Right forelimb (tissue), 1 donor: ENCODE measurements at places on chromosomes 6 and 20.

DNA sequence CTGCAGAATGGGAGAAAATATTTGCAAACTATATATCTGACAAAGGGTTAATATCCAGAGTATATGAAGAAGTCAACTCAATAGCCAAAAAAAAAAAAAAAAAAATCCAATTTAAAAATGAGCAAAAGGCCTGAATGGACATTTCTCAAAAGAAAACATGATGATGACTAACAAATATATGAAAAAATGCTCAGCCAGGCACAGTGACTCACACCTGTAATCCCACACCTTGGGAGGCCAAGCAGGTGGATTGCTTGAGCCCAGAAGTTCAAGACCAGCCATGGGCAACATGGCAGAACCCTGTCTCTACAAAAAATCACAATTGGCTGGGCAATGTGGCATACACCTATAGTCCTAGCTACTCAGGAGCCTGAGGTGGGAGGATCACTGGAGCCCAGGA, 2.1 kb upstream of the ECHDC1 start:
- DNase-seq, result no peak

DNA sequence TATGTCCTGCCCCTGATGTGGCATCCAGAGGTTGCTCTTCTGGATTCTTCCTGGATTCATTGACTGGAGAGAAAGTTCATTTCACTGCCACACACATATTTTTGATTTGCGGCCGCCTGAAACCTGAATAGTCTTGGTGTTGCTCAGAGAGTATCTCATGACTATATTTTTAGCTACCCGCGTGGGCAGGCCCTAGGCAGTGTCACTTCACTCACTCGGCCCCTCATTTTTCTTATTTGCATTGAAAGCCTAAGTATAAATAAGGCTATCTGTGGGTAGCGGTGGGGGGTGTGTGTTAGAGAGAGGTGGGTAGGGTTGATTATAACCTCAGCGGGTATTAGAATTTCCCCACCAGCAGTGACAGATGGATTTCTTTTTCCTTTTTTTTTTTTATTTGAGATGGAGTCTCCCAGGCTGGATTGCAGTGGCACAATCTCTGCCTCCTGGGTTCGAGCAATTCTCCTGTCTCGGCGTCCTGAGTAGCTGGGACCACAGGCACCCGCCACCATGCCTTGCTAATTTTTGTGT, 113.5 kb downstream of the JARID2 start:
- no peak for DNase-seq

DNA sequence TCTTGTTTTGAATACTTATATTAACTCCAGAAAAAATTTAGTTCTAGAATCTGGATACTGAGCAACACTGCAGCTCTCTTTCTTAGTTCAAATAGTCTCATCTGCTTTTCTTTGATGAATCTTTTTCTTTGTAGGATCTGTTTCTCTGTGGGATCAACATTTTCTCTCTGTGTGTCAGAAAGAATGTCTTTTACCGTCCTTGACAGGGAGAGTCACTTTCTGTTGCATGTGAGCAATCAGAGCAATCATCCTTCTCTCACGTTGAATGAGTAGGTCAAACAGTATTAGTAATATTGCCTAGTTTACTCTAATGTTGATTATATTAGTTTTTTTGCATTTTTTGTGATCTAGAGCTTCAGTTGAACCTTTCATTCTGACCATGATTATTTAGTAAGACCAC, 130.9 kb downstream of the TRMT11 start:
- no peak for DNase-seq

DNA sequence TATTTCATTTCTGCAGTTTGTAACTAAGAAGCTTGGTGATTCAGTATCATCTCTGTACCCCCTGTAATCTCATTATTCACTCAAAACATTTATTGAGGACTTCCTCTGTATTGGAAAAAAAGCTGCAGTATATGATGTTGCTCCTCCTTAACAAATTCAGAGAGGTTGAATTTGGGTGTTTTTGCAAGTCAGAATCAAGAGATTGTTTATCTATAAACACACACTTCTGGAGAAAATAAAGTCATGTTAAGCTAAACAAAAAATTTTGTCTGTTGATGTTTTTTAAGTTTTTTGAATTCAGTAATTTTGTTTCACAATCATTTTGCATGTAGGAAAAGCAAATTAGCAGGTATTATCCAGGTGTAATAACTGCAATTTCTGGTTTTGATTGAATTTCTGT, 11.4 kb upstream of the RHAG start:
- no peak for DNase-seq

DNA sequence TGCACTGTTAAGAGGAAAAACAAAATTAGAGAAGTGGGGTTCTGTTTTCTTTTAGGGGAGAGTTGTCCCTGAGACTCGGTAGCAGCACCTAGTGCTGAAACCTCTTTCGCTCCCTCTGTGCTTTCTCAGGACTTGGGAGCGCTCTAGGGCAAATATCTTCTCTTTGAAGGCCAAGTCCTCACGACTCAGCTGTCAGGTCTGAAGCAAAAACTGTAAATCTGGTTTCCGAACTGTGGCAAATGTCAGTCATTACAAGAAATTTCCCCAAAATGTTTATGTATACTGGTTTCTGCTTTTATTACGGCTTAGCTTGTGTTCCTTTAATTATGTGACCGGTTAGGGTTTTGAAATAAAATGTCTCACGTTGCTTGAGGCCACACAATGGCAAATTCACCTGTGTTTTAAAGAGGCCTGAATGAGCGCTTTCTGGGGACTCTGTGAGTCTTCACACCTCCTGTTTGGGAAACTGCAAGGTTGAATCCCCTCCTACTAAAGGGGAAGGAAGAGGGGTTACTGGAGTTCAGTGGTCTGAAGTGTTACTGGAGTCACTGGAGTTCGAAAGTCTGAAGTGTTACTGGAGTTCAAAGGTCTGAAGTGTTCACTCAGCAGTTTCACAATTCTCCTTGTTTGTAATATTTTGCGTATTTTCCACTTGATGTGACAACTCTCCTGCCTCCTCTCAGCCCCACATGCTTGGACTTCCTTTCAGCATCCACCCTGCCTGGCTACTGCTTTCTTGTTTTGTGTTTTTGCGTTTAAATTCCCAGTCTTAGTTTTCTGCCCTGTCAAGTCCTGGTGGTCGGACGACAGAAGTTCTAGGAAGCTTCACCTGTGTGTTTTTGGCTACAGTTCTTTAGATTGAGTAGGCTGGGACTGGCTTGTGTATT, 1.6 kb downstream of the SMPDL3A start:
- no peak for DNase-seq

GRCh38 chr6:154474648-154475428, 35.6 kb downstream of the CNKSR3 start:
- no peak for DNase-seq

- no peak for DNase-seq
These were observed 99.2 kb downstream of the VEGFA start for GRCh38 chr6:43869079-43869710.

DNA sequence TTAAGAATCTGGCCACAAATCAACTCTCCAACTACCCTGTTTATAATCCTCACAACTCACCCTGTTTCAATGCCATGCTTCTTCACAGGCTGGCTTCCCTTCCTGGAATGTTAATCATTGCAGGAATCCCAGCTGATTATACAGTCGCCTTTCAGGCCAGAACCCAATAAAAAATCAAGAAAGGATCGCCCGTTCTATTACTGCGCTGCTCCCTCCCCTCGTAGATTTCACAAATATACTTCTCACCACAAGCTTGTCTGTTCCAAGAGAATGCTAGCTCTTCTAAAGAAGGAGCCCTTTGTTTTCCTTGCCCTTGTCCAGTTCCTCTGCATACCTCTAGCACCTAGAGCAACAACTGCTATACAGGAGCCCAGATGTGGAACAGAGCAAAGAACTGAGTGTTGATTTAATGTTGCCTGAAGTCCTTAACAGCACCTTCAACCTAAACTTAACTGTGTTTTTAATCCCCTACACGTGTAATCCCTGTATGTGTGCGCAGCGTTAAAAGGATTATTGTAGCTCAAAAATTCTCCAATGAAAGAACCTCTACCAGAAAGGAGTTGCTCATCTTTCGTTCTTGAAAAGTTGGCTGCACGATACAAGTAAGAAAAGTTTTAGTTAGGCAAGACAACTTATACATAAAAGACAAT, 988 bp downstream of the ECHDC1 start:
- DNase-seq, result peak; percentile 49

- DNase-seq, result no peak
These were observed 1.6 kb upstream of the ZFP64 start for GRCh38 chr20:52193133-52193532.

GRCh38 chr20:22825546-22825945, 209.6 kb upstream of the SSTR4 start:
- DNase-seq, result peak; percentile 17

DNA sequence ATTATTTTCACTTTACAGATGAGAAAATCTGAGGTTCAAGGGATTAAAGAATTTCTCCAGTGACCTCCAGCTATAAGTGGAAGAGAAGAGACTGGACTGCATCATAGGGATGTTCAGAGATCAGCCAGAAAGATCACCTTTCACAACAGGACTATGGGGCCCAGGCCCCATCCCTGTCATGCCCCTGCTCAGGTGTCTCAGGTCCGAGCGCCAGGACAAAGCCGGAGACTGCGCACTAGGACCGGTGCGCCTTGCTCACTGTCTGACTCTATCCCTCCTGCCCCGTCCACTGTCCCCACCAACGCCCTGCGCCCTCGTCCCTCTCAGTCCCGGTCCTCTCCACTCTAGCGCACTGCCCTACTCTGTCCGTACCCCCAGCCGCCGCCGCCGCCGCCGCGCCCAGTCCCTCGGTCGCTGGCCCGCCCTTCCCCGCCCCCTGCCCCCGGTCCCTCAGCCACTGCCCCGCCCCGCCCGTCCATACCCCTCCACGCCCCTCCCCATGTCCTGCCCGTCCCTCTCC, 521 bp upstream of the RAD21L1 start:
- DNase-seq, result no peak

- DNase-seq, result no peak
These were observed 71.3 kb downstream of the HACE1 start for GRCh38 chr6:104788400-104788799.

- DNase-seq, result no peak
These were observed 183.3 kb downstream of the FOXC1 start for GRCh38 chr6:1792989-1793388.

DNA sequence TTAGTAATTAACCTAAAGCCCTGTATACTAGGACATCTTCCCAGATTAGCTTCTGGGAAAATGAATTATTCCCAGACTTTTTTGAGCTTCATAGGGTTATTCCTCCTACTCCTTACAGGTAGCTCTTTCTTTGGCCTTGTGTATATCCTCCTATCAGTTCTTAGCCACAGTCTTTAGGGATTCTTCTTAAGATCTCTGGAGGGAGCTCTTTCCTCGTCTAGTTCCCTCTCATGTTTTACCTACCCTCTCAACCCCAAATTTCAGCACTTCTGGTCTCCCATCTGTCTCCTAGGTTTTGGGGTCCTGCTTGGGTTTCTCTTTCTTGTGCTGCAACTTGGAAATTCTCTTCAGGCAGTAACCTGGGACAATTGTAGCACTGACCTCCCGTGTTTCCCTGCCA, 46.4 kb upstream of the SLC35B3 start:
- no peak for DNase-seq

DNA sequence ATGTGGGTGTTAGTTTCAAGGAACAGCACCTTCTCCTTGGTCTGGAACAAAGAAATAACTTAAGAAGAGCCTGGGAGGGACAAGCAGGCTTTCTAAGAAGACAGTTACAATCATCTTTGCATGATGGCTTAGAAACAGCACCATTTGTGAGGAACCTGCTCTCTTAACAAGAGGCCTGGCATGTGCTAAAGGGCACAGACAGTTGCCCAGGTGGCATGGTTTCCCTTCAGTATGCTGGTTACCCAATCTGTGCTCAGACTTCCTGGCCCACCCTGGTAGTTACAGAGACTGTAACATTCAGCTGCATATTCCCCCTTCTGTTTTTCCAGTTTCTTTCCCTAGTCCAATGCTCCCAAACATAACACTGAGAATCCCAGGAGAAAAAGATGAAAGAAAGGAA, 84.0 kb downstream of the CHD6 start:
- no peak for DNase-seq

DNA sequence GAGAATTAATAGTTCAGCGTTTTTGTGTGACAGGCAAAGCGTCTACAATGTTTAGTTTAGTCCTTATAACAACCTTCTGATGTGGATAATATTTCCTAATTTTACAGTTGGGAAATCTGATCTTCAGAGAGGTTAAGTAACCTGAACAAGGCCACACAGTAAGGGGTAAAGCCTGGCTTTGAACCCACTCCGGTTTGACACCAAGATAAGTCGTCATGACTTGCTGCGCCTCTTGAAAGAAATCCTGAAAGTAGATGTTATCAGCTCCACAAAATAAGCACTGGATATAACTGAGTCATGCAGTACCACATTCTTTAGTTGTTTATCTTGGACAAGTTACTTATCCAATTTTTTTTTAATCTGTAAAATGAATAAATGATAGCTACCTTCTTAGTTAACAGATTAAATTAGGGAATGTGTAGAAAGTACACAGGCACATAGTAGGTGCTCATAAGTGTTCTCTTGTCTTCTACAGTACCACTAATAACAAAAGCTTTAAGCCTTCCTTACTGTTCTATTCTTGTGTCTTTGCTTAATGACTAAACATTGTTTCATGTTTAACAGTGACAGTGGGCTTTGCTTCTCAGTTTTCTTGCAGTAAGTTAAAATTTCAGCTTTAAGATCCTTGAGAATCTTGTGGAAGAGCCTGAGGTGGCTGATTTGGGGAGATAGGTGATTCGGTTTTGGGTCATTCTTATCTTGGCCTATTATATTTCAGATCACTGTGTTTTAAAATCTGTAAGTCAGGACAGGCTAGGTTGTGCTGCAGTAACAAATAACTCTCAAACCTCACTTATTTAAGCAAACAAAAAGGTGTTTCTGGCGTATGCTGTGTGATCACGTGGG, 2.1 kb downstream of the HIVEP1 start:
- no peak for DNase-seq

- DNase-seq, result no peak
These were observed 9.8 kb upstream of the POM121L2 start for GRCh38 chr6:27321901-27322300.

- no peak for DNase-seq
These were observed 78.5 kb upstream of the FRMD1 start for GRCh38 chr6:168157272-168158212.

DNA sequence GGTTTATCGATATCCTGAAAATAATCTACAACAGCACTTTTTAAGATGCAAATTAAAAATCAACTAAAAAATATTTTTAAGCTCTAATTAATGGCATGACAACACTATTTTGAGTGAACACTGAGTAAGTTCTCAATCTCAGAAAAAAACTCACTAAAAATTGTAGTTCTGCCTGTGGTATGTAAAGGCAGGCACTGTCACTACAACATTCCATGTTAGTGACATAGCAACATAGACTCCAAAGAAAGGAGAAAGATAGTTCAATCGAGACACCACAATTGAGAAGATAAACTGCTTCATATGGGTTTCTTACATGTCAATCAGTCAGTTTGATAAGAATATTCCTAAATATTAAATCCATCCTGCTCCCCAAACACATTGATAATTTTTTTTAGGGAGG, 38.0 kb downstream of the COL12A1 start:
- DNase-seq, result no peak

- DNase-seq, result no peak
These were observed 312.0 kb downstream of the SAMD5 start for GRCh38 chr6:147820520-147820919.
